DMS53 (cell line): ENCODE measurements at places on chromosomes 2 and 18.

- DNase-seq: no peak
Observed at GRCh38 chr2:73972846-73973245, 11.9 kb upstream of the TET3 start.

- DNase-seq: no peak
Observed at GRCh38 chr2:145728511-145728910, 1208.6 kb upstream of the ZEB2 start.

- DNase-seq: no peak
Observed at GRCh38 chr2:67936969-67937368, 125.8 kb downstream of the C1D start.

- no peak for DNase-seq
Observed at GRCh38 chr2:59856391-59856790, 697.1 kb downstream of the BCL11A start.

DNA sequence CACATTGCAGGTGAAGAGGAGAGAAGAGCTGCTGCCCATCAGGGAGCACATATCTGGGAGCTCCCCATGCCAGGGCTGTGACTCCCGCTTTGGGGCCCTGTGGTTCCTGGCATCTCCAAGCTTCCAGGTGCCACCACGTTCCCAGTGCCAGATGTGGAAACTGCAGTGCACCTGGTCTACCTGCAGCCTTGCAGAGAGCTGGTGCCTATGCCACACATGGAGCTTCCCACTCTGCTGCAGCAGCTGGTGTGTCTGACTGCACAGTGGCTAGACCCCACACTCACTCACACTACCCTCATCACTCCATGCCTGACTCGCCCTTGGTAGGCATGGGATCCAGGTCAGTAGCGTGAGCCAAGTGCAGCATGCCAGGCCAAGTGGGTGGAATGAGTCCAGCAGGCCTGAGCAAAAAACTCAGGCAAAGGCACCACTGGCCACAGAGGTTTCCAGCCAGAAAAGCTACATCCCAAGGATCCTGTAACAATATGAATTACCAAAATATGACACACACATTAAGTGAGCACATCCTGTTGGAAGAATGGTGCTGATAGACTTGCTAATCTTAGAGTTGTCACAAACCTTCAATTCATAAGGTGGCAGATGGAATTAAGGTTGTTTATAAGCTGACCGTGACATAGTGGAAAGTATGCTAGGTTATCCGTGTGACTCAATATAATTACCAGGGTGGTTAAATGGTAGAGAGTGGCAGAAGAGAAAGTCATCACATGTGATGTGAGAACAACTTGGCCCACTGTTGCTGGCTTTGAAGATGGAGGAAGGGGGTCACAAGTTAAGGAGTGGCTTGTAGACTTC is 150.9 kb downstream of the EHBP1 start:
- DNase-seq: no peak

GRCh38 chr2:164785457-164785856 is 56.2 kb downstream of the COBLL1 start:
- no peak for DNase-seq

DNA sequence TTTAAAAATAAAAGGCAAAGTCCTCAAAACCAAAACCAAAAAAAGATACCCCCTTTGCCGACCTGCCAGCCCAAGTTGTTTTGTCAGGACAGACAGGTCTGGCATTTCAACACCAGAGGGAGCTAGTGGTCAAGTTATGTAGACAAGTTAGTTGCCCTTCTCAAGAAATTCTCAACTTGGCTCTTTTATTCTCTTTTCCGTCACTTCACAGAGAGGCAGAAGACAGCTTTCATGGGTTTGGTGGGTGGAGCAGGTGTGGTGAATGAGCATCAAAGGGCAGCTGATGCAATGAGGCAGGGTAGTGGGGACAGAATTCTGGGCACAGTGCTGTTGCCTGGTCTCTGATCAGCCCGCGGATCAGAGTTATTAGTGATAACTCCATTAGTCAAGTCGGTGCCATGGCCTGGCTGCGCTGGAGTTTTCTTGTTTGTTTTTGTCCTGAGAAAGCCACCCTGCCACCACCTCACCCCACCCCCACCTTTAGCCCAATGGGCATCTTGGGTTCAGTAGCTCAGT is 303.7 kb upstream of the EPAS1 start:
- DNase-seq: peak; percentile 84

DNA sequence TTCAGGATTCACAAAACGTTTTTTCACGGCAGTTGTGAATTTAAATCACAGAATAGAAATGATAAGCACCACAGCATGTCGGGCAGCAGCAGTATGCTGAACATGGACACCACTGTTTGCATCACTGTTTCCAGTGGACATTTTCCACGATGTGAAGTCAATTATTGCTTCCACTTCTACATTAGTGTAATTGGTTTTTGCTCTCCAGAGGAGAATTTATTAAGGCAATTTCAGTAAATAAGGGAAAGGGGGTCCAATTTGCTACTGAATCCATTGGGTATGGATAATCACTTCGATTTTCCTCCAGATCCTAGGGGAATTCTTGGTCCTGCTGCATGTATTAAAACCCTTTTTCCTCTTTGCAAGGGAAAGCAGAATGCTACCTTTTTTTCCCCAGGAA is 30.2 kb upstream of the VWC2L start:
- DNase-seq: no peak

- peak; percentile 36 for DNase-seq
Observed at GRCh38 chr18:79952996-79953559, 1.6 kb upstream of the SLC66A2 start.

- no peak for DNase-seq
Observed at GRCh38 chr2:18915227-18915626, 325.9 kb upstream of the NT5C1B start.

- DNase-seq: no peak
Observed at GRCh38 chr18:79787865-79788733, 9.6 kb upstream of the KCNG2 start.

DNA sequence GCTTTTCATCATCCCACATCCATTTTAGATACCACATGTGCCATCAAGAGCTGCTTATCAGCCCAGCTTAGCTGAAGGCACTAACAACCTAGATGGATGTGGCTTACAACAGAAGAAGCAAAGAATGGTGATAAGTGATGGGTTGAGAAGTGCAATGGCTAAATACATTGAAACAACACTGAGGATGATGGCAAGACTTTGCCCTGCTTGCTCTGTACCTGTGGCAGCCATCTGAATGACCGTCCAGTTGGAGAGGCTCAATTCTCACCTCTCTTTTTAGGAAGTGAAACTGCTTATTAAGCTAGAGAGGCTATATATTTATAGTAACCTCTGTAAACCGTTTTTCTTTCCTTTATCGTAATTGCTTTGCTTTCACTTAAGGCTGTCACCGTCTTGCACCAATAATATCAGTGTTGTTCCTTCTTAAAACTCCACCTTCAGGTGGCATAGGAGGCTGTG is 5.7 kb downstream of the GPATCH11 start:
- no peak for DNase-seq

- no peak for DNase-seq
Observed at GRCh38 chr18:53861185-53861584, 363.3 kb downstream of the MBD2 start.

DNA sequence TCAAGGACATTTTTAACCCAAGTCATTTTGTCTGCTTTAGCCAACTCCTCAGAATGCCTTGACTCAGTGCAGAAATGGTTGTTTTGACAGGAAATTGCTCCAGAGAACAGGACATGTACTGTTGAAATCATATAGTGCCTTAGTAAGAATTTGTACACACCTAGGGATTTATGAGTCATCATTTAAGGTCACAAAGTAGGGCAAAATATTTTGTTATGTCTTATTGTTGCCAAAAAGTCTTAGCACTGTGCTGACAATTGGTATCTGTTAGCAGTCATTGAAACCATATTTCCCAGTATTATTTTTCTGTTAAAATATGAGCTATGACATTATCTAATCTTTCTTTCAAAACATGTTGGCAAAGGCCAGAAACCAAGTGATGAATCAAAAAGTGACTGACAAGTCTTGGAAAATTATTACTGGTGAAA is 104.5 kb downstream of the OSBPL6 start:
- DNase-seq: no peak

DNA sequence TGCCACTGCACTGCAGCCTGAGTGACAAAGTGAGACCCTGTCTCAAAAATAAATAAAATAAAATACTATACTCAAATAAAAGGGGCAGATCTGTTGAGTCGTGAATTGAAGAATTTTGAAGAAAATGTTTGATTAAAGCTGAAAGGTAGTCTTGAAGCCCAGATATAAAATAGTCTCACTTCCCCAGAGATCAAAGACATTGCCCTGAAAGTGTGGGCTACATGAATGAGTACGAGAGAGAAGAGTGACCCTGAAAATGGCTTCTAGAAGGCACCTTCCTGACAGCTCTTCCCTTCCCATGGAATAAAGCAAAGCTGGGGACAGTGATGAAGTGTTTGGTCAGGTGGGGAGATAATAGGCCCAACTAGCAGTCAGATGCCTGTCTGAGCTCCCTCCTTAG is 13.8 kb upstream of the FZD5 start:
- DNase-seq: no peak

GRCh38 chr2:211114826-211115455 is 558.5 kb downstream of the CPS1 start:
- no peak for DNase-seq

DNA sequence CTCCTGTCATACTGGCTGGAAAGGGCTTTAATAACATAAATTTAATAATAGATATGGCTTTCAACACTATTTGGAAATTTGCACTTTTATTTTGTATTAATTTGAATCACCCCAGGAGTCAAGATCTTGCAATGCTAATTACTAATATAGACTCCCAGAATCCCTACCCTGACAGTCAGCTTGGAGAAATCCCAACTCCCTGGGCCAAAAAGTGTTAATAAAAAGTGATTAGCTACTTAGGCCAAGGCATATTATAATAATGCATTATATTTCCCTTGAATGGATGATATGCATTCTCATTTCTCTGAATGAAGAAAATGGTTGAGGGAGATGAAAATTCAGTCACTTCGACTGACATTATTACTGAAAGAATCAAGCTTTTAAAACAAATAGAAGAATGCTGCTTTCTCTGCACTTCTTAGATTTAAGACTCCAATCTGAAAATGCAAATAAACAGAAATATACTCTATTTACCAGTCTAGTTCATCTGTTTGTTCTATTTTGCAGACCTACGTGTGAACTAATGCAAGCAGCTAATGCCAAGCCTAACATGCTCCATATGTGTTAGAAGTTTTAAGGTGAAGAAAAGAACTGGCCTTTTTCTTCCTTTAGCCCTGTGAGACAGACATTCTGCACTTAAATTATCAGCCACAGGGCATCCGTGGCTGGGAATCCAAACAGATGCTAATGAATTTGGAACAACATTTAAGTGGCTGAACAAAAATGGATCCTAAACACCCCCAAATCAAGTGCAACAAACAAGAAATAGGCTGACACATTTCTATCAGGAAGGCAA is 33.9 kb upstream of the INSIG2 start:
- no peak for DNase-seq

GRCh38 chr2:38523728-38524437 is 78.8 kb downstream of the HNRNPLL start:
- no peak for DNase-seq

DNA sequence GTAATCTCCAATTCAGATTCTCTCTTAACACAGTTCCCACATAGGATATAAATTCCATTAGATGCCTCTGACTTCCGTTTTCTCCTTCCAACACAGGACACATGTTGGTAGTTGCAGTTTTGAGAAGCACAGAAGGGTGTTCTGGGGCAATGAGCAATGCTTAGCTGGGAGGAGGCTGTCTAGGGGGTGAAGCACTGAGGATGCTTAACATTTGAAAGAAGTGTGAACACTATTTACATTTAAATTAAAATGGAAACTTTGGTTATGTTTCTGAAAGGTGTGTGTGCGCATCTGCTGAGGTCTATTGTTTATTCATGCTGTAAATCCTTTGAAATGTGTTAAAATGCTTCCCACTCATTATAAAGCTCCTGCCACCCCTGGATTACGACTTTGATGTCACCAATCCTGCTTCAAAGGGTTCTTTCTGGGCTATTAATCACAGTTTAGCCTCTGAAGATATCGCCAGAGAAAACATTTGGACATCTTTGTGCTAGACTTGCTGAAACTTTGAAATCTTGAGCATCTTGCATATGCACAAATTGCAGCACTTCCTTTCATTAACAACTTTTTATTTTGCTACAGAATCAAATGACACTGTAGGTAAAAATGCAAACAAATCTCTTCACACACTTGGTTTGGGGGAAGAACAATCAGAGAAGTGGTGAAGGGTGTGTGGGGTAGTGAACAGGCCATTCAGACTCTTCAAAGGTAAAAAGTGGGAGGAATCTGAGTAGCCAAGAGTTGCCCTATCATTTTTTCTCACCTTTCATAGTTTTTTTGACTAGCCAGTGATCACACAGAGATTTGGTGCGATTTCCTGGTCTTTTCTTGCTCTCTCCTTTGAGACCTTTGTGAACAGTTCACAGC is 258.4 kb downstream of the MYO3B start:
- DNase-seq: no peak

- no peak for DNase-seq
Observed at GRCh38 chr2:14967729-14968128, 335.2 kb downstream of the LRATD1 start.

DNA sequence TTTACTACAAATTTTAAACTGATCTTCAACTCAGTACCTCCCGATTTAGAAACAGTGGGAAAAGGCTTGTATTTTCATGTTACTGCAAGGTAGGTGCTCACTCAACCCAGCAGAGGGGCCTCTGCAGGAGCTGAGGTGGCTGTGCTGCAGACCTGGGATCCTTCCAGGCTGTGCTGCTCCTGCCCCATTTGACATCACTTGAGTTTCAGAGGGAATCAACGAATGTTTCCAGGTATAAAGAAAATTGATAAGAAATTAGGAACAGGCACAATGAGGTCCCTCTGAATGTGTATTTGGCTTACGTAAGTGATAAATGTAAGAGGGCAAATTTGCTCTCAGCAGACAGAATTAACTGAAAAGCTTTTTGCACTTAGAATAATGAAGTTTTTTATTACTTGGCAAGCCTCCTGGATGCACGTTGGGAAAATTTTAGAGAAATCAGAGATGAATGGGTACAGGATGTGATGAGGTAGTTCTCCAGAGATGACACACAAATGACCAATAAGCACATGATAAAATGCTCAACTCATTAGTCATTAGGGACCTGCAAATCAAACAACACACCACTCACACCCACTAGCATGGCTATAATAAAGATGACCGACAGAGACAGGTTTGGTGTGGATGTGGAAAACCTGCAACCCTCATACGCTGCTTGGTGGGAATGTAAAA is 114.0 kb downstream of the NOL10 start:
- DNase-seq: no peak

- no peak for DNase-seq
Observed at GRCh38 chr2:40466332-40466906, 14.5 kb upstream of the SLC8A1 start.

DNA sequence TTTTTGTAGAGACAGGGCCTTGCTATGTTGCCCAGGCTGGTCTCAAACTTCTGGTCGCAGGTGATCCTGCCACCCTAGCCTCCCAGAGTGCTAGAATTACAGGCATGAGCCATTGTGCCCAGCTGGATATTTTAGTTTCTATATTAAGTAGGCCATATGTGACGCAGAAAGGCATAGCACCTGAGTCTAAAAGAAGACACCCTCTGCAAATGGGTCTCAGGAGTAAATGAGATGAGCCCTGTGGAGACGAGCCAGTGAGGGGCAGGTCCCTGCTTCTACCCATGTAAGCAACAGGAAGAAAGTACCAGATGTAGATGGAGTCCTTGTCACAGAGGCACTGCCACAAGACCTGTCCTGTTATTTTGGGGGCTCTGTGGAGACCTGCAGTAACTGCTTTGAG is 322.4 kb downstream of the PTPRM start:
- no peak for DNase-seq
